Activated CD4-positive, alpha-beta T cell treated with anti-CD3 and anti-CD28 coated beads, Interleukin-2, Interleukin-6, amounts not matched to agents 100 ng/mL and 50 ng/mL, durations not matched to agents 16 hours and 8 hours (primary cell): ENCODE measurements at places on chromosomes 7 and 10.
A peak's percentile ranks its signal among the peaks of the same experiment; 100 is the strongest.

- DNase-seq = no peak
These were observed 24.3 kb upstream of the PPP2R2D start for GRCh38 chr10:131876508-131876907.

- peak; percentile 57 for DNase-seq
These were observed 3.1 kb downstream of the HERPUD2 start for GRCh38 chr7:35691827-35692307.

DNA sequence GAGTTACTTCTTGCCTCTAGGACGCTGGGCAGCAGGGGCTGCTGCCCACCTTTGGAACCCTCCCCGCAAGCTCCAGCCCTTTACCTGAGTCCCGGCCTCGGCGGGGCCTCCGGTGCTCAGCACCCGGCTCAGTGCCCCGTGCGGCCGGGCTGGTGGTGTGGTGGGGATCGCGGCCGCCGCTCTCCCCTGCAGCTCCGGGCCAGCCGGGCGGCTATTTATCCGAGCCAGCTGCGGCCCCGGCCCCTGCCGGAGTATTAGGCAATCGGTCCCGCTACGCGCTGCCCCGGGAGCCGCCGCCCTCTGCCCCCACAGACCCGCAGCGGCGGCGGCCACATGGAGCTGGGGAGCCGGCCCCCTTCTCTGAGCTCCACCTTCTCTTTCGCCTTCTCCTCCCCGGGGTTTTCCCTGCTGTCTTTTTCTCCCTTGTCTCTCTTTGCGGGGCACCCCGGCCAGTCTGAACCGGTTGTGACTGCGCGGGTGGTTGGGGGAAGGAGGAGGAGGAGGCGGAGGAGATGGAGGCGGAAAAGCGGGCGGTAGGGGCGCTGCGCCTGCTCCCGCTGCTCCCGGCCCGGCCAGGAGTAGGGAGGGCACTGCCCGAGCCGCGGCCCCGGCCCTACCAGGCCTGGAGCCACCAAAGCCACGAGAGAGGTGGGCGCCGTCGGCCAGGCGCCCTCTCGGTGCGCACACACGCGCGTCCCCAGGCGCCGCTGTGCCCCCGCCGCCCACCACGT lies at the start of gene SLC16A9:
SLC16A9 (minus strand) TSS at position 456 of the 731 bp plus-strand sequence. CDS start 25,559 bp downstream, outside the sequence.
- peak; percentile 90 for DNase-seq

DNA sequence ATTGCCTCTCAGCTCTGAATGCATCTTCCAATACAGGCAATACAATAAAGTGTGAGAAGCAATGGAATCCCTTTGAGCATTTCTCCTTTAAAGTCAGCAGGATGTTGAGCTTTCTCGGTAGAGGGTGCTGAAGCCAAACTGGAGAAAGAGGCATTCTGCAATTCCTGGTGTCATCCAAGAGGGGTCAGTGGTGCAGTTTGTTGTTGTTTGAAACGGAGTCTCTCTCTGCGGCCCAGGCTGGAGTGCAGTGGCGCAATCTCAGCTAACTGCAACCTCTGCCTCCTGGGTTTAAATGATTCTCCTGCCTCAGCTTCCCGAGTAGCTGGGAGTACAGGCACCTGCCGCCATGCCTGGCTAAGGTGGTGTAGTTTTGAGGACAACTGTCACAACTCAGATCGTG lies 486.5 kb downstream of the CALN1 start:
- DNase-seq = no peak

- DNase-seq = no peak
These were observed 157.0 kb upstream of the ADO start for GRCh38 chr10:62647375-62648092.

GRCh38 chr7:21142081-21142480 lies 285.8 kb upstream of the SP4 start:
- DNase-seq = no peak

- no peak for DNase-seq
These were observed 9.3 kb upstream of the PNPLA8 start for GRCh38 chr7:108535257-108535656.

DNA sequence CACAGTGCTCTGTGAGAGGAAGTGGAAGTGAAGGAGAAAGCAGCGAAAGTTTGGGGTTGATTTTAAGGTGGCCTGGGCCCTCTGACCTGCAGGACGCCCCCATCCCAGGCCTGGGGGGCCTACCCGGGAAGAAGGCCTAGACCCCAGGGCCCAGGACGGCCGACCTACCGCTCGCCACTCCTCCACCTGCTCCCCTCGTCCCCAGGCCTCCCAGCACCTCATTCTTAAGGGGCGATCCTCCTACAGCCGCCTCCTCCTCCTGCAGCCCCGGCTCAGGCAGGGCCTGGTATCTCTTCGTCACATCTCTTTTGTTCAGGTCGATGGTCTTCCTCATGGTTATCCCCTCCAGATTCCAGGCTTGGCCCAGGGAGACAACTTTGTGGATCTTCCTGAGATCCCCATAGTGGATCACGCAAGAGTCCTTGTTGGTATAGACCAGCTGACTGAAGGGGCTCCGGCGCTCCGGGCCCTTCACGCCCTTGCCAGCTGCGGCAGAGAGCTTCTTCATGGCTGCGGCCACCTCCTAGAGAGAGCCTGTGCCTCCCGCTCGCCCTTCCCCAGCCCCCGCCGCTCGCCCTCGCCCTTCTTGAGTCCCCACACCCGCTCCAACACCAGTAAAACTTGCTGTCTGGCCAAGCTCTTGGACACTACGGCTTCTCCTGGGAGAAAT lies 117.5 kb downstream of the OR13A1 start:
- no peak for DNase-seq
